ENCODE measurements at places on chromosomes 4 and X.

- H3K36me3 ChIP-seq, result no peaks in the 10 kb centered on the region
- no peak overlapping the region for H3K4me3 ChIP-seq
- no peak for DNase-seq
- no peaks in the 10 kb centered on the region for H3K27me3 ChIP-seq
Measured at GRCh38 chr4:62058571-62058970, 858.4 kb downstream of the ADGRL3 start.

GRCh38 chr4:165177725-165178666 is 29.4 kb upstream of the KLHL2 start:
- no peaks in the 10 kb centered on the region for H3K27me3 ChIP-seq
- H3K36me3 ChIP-seq, result no peaks in the 10 kb centered on the region
- no peak overlapping the region for H3K4me3 ChIP-seq
- no peak overlapping the region for H3K27ac ChIP-seq
- DNase-seq, result no peak
- H3K4me1 ChIP-seq, result no peaks in the 10 kb centered on the region

- DNase-seq, result no peak
- H3K4me1 ChIP-seq, result no peaks in the 10 kb centered on the region
- peaks cover 26% of the 10 kb centered on the region for H3K36me3 ChIP-seq
- no peak overlapping the region for H3K4me3 ChIP-seq
- no peak overlapping the region for H3K27ac ChIP-seq
Measured at GRCh38 chr4:98369322-98369721, 108.1 kb downstream of the RAP1GDS1 start.

- no peak overlapping the region for H3K4me3 ChIP-seq
- no peak overlapping the region for H3K27ac ChIP-seq
- no peaks in the 10 kb centered on the region for H3K36me3 ChIP-seq
- H3K4me1 ChIP-seq, result peaks cover 5% of the 10 kb centered on the region
Measured at GRCh38 chr4:41865981-41866798, 69.0 kb upstream of the TMEM33 start.

DNA sequence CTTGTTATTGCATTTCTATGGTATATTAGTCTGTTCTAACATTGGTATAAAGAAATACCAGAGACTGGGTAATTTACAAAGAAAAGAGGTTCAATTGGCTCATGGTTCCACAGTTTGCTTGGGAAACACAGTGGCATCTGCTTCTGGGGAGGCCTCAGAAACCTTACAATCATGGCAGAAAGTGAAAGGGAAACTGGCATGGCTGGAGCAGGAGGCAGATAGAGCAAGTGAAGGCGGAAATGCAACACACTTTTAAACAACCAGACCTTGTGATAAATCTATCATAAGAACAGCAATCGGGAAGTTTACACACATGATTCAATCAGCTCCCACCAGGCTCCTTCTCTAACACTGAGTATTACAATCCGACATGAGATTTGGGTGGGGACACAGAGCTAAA is 346.6 kb upstream of the GNPDA2 start:
- H3K36me3 ChIP-seq, result no peaks in the 10 kb centered on the region
- no peak overlapping the region for H3K27ac ChIP-seq
- no peaks in the 10 kb centered on the region for H3K27me3 ChIP-seq
- no peaks in the 10 kb centered on the region for H3K4me1 ChIP-seq
- no peak overlapping the region for H3K4me3 ChIP-seq
- DNase-seq, result no peak

- H3K27ac ChIP-seq, result no peak overlapping the region
- no peaks in the 10 kb centered on the region for H3K4me1 ChIP-seq
- H3K27me3 ChIP-seq, result no peaks in the 10 kb centered on the region
Measured at GRCh38 chrX:54978448-54978847, 15.5 kb downstream of the PFKFB1 start.

DNA sequence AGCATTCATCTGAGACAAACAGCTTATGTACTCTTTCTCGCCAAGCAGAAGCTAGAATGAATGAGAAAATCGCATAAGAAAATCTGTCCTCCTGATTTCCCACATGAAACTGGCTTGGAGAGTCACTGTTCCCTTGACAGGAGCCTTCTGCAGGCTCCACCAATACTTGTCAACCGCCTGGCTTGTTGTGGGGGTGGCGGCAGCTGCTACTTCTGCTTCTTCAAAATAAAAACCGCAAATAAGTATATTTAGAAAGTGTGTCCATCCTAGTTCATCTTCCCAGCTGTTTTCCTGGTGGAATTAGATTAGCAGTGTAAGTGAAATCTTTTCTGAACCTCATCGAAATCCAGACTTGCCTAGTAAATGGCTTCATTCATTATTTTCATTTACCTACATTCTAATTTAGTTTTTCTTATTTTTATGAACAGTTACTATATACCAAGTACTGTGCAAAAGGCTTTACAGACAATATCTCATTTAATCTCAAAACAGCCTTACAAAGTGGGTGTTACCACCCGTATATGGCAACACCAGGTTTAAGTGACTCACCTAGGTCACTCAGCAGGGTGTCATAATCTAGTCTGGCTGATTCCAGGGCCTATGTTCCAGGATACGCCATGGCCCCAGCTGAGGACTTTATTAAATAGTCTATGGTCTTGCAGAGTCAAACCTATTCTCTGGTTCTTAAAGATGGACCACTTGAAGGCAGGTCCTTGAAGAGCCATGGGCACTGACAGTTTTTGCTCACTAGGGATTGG is 104.6 kb upstream of the IGFBP7 start:
- H3K4me3 ChIP-seq, result no peak overlapping the region
- no peak overlapping the region for H3K27ac ChIP-seq
- H3K27me3 ChIP-seq, result no peaks in the 10 kb centered on the region
- DNase-seq, result no peak

- no peak for DNase-seq
- H3K4me3 ChIP-seq, result no peak overlapping the region
- H3K27ac ChIP-seq, result no peak overlapping the region
- no peaks in the 10 kb centered on the region for H3K4me1 ChIP-seq
- H3K36me3 ChIP-seq, result no peaks in the 10 kb centered on the region
Measured at GRCh38 chr4:14888790-14889572, 113.3 kb upstream of the CPEB2 start.

- no peaks in the 10 kb centered on the region for H3K27me3 ChIP-seq
- no peak for DNase-seq
- no peak overlapping the region for H3K4me3 ChIP-seq
- peaks cover 33% of the 10 kb centered on the region for H3K4me1 ChIP-seq
- H3K27ac ChIP-seq, result no peak overlapping the region
Measured at GRCh38 chrX:154098551-154098950, 1.0 kb upstream of the MECP2 start.

DNA sequence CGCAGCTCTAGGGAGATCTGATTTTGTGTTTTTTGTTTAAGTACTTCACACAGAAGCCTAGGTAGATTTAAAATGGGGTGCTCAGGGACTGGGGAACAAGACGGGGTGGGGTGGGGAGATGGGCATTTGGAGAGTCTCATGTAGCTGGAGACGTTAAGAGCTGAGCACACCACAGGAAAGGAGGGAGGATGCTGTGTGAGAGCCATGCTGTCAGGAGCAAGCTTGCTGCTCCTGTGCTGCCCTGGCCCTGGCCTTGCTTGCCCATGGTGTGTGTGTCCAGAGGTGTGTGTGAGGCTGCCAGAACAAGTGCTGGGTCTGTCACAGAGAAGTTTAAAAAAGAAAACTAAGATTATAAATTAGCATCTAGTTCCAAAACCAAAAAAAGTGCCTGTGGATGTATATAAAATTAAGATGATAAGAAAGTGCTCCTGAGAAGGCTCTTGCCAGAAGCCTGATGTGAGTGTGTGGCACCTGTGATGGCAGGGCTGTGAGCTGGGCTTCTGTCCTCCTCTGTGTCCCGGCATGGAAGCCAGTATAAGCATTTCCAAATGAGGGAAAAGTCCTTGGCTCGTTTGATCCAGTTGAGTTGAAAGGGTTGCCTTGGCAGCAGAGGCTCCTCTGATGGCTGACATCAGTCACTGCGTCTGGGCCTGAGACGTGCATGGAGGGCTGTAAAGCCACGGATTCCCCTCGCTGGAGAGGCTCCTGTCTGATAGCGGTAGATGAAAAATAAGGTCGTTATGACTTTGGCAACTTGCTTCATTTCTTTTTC is 63.5 kb downstream of the NELFA start:
- H3K4me3 ChIP-seq, result no peak overlapping the region
- H3K36me3 ChIP-seq, result peaks cover 38% of the 10 kb centered on the region
- DNase-seq, result no peak
- H3K27me3 ChIP-seq, result no peaks in the 10 kb centered on the region
- H3K27ac ChIP-seq, result no peak overlapping the region
- no peaks in the 10 kb centered on the region for H3K4me1 ChIP-seq

DNA sequence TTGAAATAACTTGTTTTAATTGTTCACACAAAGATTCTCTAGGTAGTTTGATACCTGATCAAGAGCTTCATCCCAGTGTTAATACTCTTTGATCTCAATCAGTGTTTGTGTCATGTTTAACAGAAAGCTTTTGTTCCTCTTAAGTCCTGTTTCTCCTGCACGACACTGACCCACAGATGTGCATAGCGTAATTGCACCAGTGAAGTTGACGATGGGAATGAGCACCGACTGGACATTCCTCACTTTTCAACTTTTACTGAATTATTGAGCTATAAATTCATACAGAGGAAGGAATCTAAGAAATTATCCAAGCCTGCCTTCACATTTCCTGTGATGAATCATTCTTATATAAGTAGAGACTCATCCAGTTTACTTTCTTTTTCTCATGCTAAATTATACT is 878.7 kb upstream of the TENM3 start:
- no peaks in the 10 kb centered on the region for H3K27me3 ChIP-seq
- no peaks in the 10 kb centered on the region for H3K4me1 ChIP-seq
- DNase-seq, result no peak
- H3K27ac ChIP-seq, result no peak overlapping the region
- H3K4me3 ChIP-seq, result no peak overlapping the region
- H3K36me3 ChIP-seq, result no peaks in the 10 kb centered on the region

DNA sequence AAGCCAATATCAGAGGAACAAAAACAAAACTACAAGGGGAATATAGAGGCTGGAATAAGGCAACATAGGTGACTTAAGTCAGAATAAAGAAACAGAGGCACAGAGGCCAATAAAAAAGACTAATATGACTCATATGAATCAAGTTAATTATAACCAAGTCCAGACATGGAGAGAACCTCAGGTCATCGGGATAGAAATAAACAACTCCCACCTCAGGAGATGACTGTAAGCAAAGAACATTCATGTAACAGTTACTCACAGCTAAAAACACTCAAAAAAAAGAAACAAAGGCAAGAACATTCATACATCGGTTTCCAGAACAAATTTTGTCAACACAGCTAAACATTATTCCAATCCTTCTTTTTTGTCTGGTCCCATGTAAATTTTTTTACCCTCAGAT is 60.3 kb upstream of the RXFP1 start:
- no peaks in the 10 kb centered on the region for H3K36me3 ChIP-seq
- no peaks in the 10 kb centered on the region for H3K27me3 ChIP-seq
- no peaks in the 10 kb centered on the region for H3K4me1 ChIP-seq
- DNase-seq, result no peak
- H3K27ac ChIP-seq, result no peak overlapping the region
- no peak overlapping the region for H3K4me3 ChIP-seq

DNA sequence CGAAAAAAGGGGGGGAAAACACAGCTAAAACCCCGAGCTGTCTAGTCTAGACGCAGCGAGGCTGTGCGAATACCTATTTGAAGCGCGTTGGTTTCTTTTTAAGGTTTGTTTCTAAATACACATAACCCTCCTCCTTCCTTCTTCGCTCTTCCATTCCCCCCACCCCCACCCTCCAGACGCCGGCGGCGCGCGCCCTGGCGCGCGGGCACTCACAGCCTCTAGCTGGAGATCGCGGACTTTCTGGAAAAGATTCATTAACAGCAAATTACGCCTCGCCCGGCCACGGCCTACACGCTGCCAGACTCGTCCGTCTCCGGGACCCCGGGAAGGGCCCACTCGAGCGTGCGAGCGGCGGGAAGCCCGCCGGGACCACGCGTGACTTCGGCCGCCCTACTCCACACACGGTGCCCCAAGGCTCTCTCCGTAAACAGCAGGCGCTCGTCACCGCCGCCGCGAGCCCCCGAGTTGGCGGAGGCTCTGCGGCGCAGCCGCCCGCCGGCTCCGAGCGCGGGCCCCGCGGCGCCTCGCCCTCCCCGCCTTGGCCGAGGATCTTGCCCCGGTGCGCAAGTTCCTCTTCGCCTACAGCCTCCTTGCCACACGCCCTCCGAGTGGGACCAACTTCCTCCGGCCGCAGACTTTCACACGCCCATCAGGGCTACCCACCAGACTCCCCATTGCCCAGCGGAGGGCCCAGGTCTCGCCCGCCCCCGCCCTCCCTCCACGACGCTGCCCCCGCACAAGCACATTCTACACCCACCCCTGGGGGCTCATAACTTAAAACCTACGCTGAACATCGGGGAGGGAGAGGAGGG is 2.0 kb downstream of the BCOR start:
- H3K4me3 ChIP-seq, result peak overlapping the region; percentile 66
- H3K27ac ChIP-seq, result peak overlapping the region; percentile 58
- 0 out of 2 replicates have a peak, but pooled peaks cover 2% of the 10 kb centered on the region for H3K27me3 ChIP-seq
- DNase-seq, result peak; percentile 79

DNA sequence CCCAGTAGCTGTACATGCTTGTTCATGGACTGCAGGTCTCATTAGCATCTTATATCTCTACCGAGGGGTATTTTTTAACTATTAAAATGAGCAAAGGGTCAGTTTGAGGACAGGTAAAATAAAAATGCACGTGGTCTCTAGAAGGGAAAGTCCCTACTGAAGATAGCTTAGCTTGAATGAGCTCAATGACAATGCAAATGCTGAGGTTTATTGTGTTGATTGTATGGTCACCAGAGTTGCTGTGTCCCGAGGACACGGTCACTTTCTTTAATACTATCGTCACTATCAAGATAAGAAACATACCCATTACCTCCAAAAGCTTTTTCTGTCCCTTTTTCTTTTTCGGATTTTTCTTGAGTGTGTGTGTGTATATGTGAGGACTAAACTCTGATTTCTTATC is 250.5 kb upstream of the PRKX start:
- no peak for DNase-seq
- H3K4me1 ChIP-seq, result peaks cover 23% of the 10 kb centered on the region
- H3K27ac ChIP-seq, result no peak overlapping the region

- H3K27me3 ChIP-seq, result no peaks in the 10 kb centered on the region
- no peaks in the 10 kb centered on the region for H3K36me3 ChIP-seq
- no peak overlapping the region for H3K4me3 ChIP-seq
- no peak for DNase-seq
- H3K27ac ChIP-seq, result no peak overlapping the region
Measured at GRCh38 chr4:7632971-7633370, 198.2 kb upstream of the PSAPL1 start.

- H3K4me1 ChIP-seq, result peaks cover 23% of the 10 kb centered on the region
- no peaks in the 10 kb centered on the region for H3K27me3 ChIP-seq
- DNase-seq, result peak; percentile 90
- peak overlapping the region; percentile 77 for H3K27ac ChIP-seq
Measured at GRCh38 chrX:131812847-131813825, 210.0 kb upstream of the STK26 start.

Measured in Karpas-422 (cell line).